ENCODE measurements at places on chromosomes 16 and 17.

DNA sequence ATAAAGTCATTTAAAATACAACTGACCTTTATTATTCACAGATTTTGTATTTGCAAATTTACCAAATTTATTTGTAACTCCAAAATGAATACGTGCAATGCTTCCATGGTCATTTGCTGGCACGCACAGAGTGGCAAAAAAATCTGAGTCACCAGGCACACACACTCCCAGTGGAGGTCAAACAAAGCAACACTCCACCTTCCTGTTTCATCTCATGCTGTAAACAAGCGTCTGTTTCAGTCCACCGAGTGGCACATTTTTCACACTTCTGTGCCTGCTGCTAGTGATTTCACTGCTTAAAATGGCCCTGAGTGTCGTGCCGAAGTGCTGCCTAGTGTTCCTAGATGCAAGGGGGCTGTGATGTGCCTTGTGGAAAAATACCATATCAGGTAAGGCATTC is 17.8 kb upstream of the ITGAE start:
- no peak for DNase-seq

DNA sequence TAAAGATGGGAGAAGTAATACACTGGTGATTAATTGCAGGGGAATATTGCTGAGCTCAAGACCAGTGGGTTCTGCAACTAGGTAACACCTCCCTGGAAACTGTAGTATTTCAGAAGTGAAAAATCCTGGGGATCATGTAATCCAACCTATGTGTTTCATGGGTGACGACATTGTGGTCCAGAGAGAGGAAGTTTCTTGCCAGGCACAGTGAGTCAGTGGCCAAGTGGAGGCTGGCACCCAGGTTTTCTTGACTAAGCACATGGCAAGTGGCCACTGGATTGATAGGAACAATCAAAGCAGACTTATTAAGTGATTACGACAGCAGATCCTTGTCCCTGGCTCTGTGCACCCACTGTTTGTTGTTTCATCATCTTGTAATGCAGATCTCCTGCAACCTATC is 14.6 kb upstream of the CIITA start:
- DNase-seq, result no peak

DNA sequence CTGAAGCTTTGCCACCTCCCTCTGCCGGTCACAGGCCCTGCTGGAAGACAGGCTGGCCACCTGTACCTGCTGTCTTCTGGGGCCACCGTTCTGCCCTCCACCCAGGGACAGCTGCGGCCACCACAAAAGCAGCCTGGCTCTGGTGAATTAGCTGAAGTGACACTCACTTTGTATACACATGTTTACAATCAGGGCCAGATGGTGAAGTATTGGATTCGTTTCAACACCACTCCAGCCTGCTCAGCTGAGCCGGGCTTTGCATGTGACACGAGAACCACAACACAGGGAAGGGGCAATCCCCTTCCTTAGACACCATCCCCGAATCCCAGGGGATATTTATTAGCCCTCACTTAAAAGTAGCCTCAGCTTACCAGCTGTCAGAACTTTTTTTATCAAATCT is 191.5 kb upstream of the RPL38 start:
- DNase-seq, result no peak

- DNase-seq, result no peak
Measured at GRCh38 chr17:32102646-32103186, 39.6 kb upstream of the RHOT1 start.

GRCh38 chr16:88423448-88423850 is 29.6 kb upstream of the ZFPM1 start:
- DNase-seq, result no peak

DNA sequence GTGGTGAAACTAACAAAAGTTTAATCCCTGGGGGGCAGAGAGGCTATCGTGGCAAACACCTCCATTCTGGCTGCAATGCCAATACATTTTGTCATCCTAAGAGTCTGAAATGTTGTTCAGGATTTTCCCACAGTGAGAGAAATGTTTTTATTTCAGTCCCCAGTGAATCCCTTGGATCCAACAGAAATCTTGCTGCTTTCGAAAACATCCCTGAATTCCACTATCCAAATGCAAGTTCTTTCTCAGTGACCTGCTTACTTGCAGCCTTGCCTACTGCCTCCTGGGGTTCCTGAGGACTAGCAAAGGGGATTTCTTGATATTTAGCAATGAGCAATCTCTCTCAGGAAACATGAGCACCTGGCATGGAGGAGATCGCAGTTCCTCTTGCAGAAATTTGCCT is 202.1 kb upstream of the IRX3 start:
- DNase-seq, result no peak

- DNase-seq, result no peak
Measured at GRCh38 chr17:37273409-37274051, 102.3 kb upstream of the C17orf78 start.

- no peak for DNase-seq
Measured at GRCh38 chr16:21656795-21657768, 4.7 kb upstream of the IGSF6 start.

- no peak for DNase-seq
Measured at GRCh38 chr17:56943505-56944125, 17.2 kb downstream of the COIL start.

DNA sequence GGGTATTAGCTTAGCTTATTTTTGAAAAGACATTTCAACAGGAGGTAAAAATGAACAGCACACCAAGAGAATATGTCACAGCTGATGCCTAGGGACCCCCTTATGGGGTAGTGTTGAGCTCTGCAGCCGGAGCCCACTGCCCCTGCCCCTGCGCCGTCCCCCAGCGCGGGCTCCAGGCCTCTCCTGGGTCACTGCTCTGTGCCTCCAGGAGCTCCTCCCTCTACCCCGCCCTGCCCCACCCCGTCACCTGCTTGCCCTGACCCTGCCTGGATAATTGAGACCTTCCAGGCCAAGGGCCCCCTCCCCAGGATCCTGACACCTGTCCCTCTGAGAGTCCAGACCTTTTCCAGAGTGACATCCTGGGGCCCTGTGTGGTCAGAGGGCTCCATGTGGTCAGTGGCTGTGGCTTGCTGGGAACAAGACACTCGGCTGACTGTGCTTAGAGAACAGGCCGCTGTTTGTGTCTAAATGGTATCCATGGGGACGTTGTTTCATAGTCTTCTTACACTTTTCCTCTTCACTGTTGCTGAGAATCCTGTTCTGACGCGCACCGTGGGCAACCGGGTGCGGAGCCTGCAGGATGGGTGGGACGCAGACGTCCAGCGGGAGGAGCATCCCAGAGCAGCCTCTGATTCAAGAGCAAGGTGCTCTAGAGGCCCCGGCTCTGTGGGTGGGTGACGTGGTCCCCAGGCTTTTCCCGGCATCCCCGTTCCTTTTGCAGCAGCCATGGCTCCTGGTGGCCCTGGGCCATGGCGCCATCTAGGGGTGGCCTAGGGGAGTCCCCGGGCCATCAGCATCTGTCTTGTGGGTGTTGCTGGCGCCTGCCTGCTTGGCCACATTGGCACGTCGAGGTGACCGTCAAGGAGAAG is 20.0 kb upstream of the WFIKKN1 start:
- no peak for DNase-seq

DNA sequence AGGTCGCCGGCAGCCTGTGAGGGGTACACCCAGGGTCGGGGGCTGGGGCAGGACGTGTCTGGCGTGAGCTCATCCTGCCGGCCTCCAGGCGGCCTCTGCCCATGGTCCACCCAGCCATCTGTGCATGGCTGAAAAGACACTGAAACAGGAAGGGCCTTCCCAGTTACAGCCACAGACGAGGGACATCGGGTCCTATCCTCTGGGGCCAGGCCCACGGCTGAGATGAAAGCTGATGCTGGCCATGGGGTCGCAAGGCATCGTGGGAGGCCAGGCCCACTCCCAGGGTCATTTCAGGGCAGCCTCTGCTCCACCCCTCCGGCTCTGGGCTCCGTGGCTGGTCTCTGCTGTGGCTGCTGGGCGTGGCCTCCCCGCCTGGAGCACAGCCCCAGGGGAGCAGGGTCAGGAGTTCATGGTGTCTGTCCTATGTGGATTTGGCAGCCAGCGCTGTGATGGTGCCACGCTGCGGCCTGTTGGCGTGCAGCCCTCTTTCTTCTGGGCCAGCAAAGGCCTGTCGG is 16.6 kb upstream of the ATP6V0C start:
- DNase-seq, result no peak

GRCh38 chr16:11024333-11025053 is 80.1 kb downstream of the CLEC16A start:
- no peak for DNase-seq

DNA sequence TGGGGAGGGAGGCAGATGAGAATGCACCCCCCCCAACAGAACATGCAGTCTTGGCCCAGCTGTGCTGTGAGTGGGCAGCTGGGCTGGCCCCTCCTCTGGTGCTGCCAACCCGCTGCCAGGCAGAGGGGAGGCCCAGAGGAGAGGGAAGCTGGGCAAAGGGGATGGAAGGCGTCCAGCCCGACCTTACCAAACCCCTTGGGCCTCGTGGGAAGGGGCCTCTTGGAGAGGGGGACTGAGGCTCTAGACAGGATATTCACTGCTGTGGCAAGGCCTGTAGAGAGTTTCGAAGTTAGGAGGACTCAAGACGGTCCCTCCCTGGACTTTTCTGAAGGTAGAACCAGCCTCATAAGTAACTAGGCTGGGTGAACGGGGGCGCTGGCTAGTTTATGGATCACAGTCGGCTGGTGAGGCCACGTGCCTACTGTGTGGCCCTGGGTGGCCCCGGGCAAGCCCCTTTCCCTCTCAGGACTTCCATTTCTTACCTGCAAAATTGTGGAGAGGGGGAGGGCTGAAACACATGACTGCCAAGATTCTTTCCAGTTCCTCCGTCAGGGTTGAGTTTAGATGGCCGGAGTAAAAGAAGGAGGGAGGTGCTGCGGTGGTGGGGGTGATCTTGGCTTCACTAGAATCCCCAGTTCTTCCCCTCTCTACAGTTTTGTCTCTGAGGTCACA is 857 bp upstream of the STAT5A start:
- peak; percentile 56 for DNase-seq

DNA sequence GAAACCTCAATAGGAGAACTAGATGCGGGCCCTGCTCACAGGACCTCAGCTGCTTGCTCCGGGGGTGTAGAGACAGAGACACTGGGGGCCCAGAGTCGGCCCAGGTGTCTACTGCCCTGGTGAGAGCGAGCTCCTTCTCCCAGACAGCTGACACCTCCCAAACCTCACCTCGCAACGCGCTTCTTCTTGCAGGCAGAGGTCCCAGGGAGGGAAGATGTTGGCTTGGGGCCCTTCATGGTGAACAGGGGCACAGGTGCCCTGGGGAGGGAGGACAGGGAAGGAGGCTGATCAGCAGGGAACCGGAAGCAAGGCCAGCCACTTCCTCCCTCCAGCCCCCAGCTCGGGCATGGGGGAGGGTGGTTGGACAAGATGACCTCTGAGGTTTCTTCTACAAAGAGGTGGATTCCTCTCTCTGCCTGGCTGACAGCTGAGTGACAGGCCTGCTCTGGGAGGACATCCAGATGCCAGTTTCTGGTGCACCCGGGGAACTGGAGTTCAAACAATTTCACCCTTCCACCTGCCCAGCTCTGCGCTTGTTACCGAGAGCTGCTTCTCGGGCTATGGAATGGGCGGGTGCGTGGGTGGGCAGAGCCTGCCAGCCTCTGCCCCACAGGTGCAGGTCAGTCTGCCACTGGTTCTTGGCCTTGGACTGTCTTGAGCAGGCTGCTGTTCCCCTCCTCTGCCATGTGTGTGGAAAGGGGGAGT is 11.7 kb upstream of the GFAP start:
- DNase-seq, result no peak

GRCh38 chr17:40760105-40761016 is 5.2 kb upstream of the KRT25 start:
- no peak for DNase-seq

GRCh38 chr16:47779201-47780016 is 318.3 kb downstream of the PHKB start:
- DNase-seq, result peak; percentile 7

GRCh38 chr16:3861808-3862451 is 18.6 kb downstream of the CREBBP start:
- DNase-seq, result no peak

DNA sequence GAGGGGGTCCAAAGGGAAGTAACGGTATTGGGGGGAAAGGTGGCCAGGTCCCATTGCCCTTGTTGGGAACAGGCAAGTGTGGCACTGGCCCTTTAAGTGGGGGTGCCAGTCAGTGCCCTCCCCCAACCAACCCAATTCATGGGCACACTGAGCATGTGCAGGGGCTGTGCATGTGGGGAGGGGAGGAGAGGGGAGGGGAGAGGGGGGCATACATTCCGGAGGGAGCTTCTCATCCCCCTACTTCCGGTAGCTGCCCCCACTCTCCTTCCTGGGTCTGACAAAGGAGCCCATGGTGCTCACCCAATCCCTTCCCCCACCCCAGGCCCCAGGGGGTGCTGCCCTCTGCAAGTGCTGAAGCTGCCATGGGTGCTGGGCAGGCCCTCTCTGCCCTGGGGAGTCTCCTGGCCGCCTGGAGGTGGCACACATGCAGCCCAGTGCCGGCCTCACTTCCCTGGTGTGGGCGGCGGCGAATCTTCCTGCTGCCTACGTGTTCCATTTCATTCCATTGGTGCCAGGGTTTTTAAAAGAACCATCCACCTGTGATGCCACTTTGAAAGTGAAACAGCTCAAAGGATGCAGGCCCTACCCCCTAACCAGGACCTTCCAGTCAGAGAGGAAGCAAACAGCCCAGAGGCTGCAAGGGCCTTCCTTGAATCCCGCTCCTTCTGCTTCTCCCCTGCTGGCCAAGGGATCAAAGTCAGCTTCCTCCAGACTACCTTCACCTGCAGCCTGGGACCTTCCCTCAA is 11.0 kb downstream of the HEXIM2 start:
- no peak for DNase-seq

DNA sequence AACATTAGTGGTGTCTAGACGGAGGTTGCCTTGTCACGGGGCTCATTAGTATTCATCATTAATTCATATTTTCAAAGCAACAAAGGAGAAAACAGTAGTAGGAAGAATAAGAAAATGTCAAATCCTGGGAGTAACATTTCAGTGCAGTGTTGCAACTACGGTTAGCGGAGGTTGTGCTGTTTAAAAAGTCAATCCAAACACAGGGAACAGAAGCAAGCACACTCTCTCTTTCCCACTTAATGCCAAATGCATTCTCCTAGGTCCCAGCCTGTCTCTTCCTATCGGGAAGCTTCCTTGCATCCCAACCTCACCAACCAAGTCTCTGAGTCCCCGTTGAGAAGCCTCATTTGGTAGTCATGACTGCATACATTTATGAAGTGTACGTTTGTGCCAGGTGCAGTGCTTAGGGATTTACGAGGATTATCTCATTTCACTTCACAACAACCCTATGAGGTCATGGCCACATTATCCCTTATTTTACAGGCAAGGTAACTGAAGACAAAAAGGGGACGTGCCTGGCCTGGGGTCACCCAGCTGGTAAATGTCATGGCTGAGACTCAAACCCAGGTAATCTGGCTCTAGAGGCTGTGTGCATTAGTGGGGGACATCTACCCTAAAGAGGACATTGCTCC is 283.6 kb upstream of the SALL1 start:
- DNase-seq, result no peak

DNA sequence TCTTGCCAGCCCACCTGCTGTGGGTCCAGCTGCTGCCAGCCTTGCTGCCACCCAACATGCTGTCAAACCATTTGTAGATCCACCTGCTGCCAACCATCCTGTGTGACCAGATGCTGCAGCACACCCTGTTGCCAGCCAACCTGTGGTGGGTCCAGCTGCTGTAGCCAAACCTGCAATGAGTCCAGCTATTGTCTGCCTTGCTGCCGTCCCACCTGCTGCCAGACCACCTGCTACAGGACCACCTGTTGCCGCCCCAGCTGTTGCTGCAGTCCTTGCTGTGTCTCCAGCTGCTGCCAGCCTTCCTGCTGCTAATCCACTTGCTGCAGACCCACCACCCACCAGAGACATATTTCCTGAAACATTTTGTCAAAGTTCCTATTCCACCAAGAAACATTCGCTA is 641 bp downstream of the KRTAP9-1 start:
- no peak for DNase-seq
